ENCODE measurements at places on chromosomes 5 and 9.

DNA sequence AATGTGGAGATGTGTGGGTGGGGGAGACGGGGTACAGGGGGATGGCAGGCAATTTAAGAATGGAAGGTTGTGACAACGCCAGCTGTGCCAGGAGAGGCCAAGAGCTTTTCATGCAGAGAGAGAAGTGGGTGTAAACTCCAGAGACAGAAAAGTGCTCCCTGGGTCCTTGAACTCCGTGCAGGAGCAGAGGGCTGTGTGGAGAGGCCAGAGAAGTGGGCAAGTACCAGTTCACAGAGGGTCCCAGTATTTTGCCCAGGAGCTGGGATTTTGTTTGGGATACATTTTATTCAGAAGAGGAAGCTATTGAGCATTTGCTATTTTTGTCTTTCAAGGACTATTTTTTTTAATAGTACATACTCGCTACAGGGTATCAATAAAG lies 19.5 kb upstream of the TCERG1 start:
- H3K27me3 ChIP-seq: peaks cover 38% of the 10 kb centered on the region
- H3K4me1 ChIP-seq: no peaks in the 10 kb centered on the region
- no peak for DNase-seq
- H3K36me3 ChIP-seq: no peaks in the 10 kb centered on the region

DNA sequence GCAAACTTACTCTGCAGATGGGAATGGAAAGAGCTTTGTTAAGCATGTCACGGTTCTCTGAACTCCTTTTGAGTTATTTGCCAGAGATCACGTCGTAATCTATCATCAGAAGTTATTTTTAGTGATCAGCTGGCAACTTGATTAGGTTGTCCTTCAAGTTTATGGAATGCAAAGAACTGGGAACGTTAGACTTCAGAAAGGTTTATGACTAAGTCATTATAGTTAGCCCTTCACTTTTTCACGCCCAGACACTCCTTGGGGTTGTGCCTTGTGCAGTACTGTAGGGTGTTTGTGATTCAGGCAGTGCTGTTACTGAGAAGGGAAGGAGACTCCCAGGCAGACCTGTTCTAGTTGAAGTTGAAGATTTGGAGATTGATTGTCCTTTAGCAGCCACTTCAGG lies 26.8 kb upstream of the PHF2 start:
- H3K36me3 ChIP-seq: peaks cover 81% of the 10 kb centered on the region
- H3K27me3 ChIP-seq: no peaks in the 10 kb centered on the region
- H3K4me1 ChIP-seq: peaks cover 22% of the 10 kb centered on the region
- H3K27ac ChIP-seq: no peak overlapping the region

GRCh38 chr5:61910771-61911170 lies 395.2 kb upstream of the KIF2A start:
- no peaks in the 10 kb centered on the region for H3K4me1 ChIP-seq
- H3K4me3 ChIP-seq: no peak overlapping the region
- H3K27me3 ChIP-seq: no peaks in the 10 kb centered on the region
- no peaks in the 10 kb centered on the region for H3K36me3 ChIP-seq
- no peak for DNase-seq
- no peak overlapping the region for H3K27ac ChIP-seq

GRCh38 chr9:135960411-135961276 lies 529 bp downstream of the UBAC1 start:
- no peaks in the 10 kb centered on the region for H3K36me3 ChIP-seq
- peak overlapping the region; percentile 98 for H3K4me3 ChIP-seq
- H3K27me3 ChIP-seq: no peaks in the 10 kb centered on the region
- no peak for DNase-seq

DNA sequence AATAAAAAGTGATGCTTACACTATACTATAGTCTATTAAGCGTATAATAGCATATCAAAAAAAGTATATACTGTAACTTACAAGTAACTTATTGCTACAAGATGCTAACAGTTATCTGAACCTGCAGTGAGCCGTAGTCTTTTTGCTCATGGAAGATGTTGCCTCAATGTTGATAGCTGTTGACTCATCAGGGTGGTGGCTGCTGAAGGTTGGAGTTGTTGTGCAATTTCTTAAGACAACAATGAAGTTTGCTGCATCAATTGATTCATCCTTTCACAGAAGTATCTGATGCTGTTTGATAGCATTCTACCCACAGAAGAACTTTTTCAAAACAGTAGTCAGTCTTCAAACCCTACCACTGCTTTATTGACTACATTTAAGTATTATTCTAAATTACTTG lies 7.8 kb upstream of the C9orf40 start:
- no peaks in the 10 kb centered on the region for H3K4me1 ChIP-seq
- no peaks in the 10 kb centered on the region for H3K27me3 ChIP-seq
- DNase-seq: no peak
- no peak overlapping the region for H3K4me3 ChIP-seq

GRCh38 chr5:144484124-144484897 lies 313.6 kb downstream of the KCTD16 start:
- no peaks in the 10 kb centered on the region for H3K27me3 ChIP-seq
- H3K36me3 ChIP-seq: no peaks in the 10 kb centered on the region
- no peak overlapping the region for H3K4me3 ChIP-seq
- H3K4me1 ChIP-seq: no peaks in the 10 kb centered on the region

DNA sequence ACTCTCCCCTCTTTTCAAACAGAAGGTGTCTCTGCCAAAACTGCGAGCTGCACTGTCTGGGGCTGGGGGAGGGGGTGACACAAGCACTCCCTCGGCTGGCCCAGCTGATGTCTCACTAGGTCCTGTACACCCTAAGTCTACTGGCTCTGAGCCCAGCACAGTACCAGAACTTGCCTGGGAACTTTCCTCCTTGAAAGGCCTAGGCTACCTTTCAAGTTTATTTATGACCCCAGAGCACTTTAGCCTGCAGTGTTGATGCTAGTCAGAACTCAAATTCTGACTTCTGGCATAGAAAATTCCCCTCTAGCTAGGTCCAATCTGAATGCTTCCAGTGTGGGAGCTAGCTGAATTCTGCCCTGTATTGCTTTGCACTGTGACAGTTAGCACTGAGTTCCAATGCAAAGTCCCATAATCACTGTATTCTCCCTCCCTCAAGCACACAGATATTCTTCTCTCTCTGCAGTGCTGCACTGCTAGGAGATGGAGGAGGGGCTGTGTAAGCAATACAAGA lies 10.5 kb downstream of the LURAP1L start:
- H3K4me3 ChIP-seq: peak overlapping the region; percentile 22
- no peaks in the 10 kb centered on the region for H3K27me3 ChIP-seq
- no peak for DNase-seq
- H3K4me1 ChIP-seq: peaks cover 16% of the 10 kb centered on the region

DNA sequence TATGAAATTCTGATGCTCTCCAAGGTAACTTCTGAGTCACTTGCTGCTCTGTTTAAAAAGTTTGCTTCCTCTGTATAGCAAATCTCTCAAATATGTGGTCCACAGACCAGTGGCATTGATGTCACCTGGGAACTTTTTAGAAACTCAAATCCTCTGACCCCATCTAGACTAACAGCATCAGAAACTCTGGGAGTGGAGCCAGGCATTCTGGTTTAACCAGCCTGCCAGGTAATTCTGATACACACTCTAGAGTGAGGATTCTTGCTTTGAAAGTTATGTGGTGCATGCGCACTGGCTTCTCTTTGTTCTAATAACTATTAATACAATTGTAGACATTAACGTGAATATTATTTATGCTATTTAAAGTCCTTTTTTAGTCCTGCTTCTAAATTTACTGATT lies 298.1 kb downstream of the SLF1 start:
- no peak for DNase-seq
- H3K27ac ChIP-seq: no peak overlapping the region
- H3K36me3 ChIP-seq: no peaks in the 10 kb centered on the region
- H3K4me3 ChIP-seq: no peak overlapping the region
- peaks cover 10% of the 10 kb centered on the region for H3K4me1 ChIP-seq

DNA sequence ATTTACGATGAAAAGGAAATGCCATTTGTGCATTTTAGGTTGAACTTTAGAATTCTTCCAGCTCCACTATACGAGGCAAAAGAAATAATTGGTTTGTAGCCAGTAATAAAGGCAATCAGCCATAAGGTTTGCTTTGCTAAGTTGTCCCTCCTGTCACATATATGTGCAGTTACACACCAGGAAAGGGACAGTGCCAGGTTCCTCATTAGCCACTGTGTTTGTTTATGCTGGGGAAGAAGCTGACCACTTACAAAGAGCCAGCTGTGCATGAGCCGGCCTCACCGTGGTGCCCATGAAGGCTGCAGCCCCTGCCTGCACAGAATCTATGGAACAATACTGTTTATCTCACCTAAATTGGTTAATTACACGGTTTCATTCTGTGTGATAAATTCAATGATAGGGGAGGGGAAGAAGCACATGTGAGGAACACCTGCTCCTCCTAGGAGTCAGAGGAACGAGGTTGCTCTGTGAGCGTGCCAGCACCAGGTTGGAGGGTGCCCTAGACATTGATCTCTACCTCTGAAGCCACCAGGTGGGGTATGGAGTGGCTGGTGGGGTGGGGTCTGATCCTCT lies 173.8 kb upstream of the DAP start:
- no peak overlapping the region for H3K27ac ChIP-seq
- no peaks in the 10 kb centered on the region for H3K4me1 ChIP-seq
- no peaks in the 10 kb centered on the region for H3K27me3 ChIP-seq
- DNase-seq: no peak
- H3K4me3 ChIP-seq: no peak overlapping the region

GRCh38 chr9:16030528-16031185 lies 477.8 kb downstream of the CCDC171 start:
- DNase-seq: no peak
- no peaks in the 10 kb centered on the region for H3K27me3 ChIP-seq
- H3K4me3 ChIP-seq: no peak overlapping the region
- H3K27ac ChIP-seq: no peak overlapping the region

GRCh38 chr9:135494791-135495559 lies 5.5 kb upstream of the MRPS2 start:
- peaks cover 12% of the 10 kb centered on the region for H3K4me1 ChIP-seq
- no peak for DNase-seq
- H3K27ac ChIP-seq: no peak overlapping the region

DNA sequence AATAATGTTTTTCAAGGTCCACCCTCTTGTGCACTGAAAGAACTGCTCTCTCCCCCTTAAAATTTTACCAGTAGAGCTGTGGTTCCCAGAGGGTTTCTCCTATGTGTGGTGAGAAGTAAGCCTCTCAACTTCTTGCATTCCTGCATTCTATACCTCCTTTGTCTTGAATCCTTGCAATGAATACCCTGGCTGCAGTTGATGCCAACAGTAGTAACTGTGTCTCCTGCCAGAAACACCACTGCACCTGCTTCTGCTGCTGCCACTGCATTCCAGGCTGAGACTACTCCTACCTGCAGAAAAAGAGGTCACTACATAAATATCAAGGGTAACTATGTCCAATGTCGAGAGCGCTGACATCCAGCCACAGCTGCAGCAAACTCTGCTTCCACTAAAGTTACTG lies 203.7 kb downstream of the TMEM167A start:
- H3K4me3 ChIP-seq: no peak overlapping the region
- DNase-seq: no peak
- H3K36me3 ChIP-seq: no peaks in the 10 kb centered on the region

- H3K4me3 ChIP-seq: no peak overlapping the region
- no peaks in the 10 kb centered on the region for H3K27me3 ChIP-seq
- no peaks in the 10 kb centered on the region for H3K36me3 ChIP-seq
- DNase-seq: no peak
Observed at GRCh38 chr5:40221796-40222195, 457.9 kb upstream of the PTGER4 start.

Measured in esophagus squamous epithelium (tissue), 5 donors.